ENCODE measurements at places on chromosomes 12 and 14.

GRCh38 chr14:38127356-38127755 is 80.3 kb upstream of the SSTR1 start:
- no peak for DNase-seq

DNA sequence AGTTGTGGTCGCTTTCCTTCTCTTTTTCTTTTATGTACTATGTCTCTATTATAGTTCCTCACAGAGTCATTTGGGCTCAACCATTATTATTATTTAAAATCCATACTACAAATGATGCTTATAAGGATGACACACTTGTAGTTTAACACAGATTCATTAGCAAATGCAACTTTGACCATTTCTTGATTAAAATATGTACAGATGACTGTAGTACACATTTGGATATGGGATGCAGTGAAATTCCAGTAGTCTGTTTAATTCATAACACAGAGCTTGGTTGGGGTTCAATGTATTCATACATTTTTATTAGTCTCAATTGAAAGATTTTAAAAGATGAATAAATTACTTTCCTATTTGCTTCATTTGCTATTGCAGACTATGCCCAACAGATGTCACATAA is 30.0 kb downstream of the SLC38A1 start:
- no peak for DNase-seq

DNA sequence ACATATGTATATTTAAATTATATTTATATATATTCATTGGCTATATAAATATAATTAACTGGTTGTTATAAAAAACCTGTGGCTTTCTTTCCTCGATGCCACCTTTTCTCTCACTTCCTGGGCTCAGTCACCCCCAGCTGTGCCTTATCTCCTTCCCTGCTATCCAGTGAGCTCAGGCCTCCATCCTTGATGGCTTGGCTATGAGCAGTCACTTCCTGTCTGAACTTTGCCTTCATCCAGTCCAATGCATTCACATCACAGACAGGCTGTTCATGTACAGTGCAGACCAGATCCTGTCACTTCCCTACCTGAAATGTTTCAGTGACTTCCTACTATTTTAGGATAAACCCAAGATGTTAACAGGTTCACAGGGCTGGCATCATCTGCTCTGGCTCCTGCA is 115.3 kb upstream of the PRB2 start:
- DNase-seq = no peak

DNA sequence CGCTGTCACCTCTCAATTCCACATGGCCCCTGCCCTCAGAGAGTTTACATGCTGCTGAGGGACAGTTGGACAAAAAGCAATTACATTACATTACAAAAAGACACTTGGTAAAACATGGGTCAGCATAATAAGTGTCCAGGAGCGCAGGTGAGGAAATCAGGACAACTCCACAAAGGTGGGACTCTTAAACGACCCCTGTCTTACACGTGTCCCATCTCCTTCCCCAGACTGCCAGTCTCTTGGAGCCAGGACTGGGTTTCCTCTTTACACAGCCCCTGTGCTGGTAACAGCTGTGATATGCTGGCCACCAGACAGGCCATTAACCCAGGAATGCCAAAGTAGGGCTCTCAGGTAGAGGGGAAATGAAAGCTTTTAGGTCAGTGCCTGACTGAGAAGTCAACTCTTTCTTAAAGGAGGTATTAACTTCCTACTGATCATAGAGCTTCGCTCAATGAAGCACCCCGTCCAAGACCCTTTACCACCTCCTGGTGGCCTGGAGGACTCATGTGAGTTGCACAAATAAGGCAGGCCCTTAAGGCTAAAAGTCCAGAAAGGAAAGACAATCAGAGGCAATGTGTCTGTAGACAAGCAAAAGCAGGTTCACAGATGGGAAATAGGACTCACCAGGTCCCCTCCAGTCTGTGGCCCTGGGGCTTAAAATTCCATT is 55.5 kb downstream of the ANO2 start:
- no peak for DNase-seq

GRCh38 chr12:104873374-104873773 is 84.7 kb downstream of the SLC41A2 start:
- no peak for DNase-seq

DNA sequence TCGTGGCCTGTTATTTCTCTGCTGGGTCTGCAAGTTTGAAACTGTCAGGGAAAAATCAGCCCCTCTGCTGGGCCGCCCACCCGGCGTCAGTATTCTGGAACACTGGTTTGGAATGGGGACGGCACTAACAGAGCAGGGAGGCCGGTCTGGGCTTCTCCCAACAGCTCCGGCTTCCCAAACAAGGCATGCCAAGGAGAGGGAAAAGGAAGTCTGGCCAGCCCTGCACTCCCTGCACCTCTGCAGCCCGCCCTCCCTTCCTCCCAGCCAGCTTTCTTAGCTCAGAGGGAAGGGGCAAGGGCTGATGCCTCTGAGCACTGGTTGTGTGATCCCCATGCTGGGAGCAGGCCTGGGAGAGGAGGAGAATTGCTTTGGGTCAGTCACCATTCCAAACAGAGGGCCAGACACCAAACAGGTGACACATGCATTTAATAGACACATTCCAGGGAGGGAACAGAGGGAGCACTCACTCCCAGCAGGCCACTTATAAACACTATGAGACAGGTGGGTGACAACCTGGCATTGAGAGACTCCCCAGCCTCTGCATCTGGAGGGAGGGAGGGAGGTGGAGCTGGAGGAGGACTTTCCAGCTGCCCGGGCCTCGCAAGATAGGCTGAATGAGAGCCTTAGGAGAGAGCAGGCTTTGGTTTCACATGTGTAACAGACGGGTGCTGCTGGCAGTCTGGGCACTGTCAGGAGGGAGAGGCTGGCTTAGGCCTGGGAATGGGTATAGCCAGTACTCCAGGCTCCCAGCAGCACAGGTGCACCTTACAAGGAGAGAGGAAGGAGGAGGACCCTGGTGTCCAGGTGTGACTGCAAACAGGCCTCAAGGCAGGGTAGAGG is 10.3 kb downstream of the KRT75 start:
- no peak for DNase-seq

DNA sequence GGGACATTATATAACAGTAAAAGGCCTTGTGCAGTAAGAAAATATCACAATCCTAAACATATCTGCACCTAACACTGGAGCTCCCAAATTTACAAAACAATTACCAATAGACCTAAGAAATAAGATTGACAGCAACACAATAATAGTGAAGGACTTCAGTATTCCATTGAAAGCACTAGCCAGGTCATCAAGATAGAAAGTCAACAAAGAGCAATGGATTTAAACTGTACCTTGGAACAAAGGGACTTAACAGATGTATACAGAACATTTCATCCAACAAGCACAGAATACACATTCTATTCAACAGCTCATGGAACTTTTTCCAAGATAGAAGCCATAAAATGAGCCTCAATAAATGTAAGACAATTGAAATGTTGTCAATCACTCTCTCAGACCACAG is 209.5 kb upstream of the ARHGAP5 start:
- no peak for DNase-seq

- no peak for DNase-seq
These were observed 68.2 kb downstream of the PLEKHG7 start for GRCh38 chr12:92771001-92771400.

- DNase-seq = no peak
These were observed 346.2 kb upstream of the STXBP6 start for GRCh38 chr14:25396128-25396527.

DNA sequence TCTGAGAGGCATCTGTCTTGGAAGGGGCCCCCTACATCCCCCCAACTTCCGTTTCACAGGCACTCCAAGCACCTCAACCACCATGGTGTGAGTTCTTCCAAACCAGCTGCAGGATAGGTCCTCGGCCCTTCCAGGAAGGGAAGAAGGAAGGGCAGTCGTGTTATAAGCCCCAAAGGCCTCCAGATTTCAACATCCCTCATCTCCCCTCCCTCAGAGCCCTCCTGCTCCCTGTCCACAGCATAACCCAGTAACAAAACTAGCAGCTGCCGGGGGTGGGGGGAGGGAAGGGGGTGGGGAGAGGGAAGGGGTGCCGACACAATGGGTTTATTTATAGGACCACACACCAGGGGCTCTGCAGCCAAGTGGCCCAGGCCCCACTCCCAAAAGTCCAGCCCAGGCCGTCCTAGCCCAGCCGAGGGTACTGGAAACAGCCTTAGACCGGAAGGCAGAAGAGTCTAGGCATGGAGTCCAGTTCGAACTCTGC is 18.3 kb downstream of the NCKAP5L start:
- no peak for DNase-seq

DNA sequence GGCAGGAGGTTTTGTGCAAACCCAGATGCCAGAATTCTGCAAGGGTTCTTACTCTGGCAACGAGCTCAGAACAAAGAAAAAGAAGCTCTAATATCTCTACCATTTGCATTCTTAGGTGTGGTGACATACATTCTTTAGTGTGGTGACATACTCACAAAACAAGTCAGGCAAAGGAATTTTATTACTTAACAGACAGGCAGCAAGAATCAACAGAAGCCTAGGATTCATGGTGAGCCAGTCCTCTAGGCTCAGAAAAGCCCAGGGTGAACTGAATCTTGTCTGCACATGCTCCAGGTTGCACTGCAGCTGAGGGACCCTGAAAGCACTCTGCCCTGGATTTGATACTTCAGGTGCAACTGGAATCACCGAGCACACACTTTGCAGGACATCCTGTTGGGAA is 122.4 kb upstream of the PTPRQ start:
- no peak for DNase-seq

DNA sequence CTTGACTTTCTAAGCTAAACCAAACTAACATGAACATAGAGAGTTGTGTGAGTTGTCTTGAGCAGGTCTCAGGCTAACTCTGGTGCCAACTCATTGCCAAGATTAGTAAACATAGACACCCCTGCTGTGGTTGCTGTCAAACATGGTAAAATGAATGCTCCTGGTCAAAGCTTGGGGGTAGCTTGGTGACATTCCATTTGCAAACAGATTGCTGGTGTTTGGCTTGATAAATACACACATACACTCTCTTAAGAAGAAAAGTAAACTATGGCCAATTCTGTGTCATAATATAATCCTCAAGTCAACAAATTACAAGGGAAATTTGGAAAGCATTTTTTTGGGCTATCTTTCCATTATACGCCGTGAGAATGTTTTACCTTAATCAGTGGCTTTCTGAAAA is 386.4 kb upstream of the PDE3A start:
- no peak for DNase-seq

- no peak for DNase-seq
These were observed 103.9 kb downstream of the TGFB3 start for GRCh38 chr14:75877884-75878283.

DNA sequence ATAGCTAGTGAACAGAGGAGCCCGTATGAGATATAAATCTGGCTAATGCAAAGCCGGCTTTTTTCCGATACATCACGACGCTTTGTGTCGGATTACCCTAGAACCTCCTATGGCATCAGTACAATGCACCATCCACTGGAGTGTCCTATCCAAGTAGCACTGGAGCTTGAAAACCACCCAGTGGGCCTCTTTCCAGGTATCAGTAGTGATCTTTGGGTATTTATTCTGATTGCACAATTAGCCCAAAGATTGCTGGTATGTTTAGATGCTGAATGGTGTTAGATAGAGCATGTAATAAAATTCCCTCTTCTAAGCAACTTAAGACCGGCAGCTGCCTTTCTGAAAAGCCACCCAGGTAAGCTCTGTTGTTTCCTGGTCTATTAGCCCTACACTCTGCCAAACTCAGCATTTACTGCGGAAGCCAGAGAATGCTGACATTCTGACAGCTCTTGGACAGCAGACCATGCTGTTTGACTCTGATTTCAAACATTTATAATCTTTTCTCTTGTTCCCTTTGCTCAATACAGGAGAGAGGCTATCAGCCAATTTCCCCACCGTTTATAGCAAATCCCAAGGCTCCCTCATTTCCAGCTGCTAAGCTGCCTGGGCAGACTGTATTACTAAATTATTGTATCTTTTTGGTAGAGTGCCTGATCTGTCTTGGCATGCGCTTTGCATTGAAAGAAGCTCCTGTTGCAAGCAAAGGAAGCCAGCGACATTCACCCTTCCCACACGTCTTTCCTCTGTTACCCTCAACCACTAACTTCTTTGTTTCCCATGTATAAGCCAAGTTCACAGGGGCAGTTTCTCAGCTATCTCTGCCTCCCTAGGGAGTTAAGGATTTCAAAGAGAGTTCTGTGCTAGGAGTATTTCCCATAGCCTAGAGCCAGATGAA is 388.3 kb upstream of the GARIN6 start:
- DNase-seq = no peak

- DNase-seq = no peak
These were observed 667 bp upstream of the ITFG2 start for GRCh38 chr12:2811801-2812200.

DNA sequence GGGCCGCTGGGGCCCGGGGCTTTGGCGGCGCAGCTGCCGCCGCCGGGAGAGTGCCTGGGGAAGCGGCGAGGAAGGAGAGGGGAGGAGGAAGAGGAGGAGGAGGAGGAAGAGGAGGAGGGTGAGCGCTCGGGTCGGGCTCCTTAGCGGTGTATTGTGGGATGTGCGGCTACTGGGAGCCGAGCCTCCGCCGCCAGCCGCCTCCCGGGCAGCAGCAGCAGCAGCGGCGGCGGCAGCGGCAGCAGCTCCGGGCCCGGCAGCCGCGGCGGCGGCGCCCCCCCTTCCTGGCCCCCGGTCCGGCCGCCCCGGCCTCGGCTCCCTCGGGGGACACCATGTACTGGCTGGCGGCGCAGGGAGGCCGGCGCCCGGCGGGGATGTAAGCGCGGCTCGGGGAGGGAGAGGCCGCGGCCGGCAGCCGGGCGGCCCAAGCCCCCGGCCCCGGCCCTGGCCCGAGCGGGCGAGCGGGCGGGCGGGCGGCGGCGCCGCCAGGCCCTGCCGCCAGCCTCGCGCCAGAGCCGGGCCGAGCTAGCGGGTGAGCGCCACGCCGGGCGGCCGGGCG is at the start of gene SETD1B:
TSS of gene SETD1B (plus strand) at position 149 of the 556 bp plus-strand sequence. CDS start 729 bp downstream, outside the sequence.
- no peak for DNase-seq

- DNase-seq = no peak
These were observed 29.7 kb downstream of the KTN1 start for GRCh38 chr14:55609681-55610080.

DNA sequence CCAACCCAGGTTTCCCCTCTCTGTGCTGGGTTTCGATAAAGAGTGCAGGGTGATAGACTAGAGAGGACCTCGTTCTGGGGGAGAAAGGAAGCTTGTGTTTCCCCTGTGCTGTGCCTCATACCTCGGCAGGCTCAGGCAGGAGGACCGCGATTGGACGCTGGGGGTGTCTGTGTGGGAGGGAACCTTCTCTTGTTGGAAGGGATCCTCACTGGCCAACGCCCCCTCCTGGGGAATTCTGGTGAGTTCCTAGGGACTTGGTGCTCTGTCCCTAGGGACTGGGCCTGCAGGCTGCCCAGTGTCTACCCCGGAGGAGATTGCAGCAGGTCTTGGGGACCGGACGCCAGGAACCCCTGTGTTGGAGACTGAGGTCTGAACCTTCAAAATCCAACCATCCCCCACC is 157.4 kb upstream of the PRMT8 start:
- no peak for DNase-seq

Measured in T-helper 1 cell (primary cell).